ENCODE measurements at places on chromosomes 7 and 10.
A peak's percentile ranks its signal among the peaks of the same experiment; 100 is the strongest.

GRCh38 chr10:49165821-49166483, 22.2 kb downstream of the TMEM273 start:
- no peak for DNase-seq

DNA sequence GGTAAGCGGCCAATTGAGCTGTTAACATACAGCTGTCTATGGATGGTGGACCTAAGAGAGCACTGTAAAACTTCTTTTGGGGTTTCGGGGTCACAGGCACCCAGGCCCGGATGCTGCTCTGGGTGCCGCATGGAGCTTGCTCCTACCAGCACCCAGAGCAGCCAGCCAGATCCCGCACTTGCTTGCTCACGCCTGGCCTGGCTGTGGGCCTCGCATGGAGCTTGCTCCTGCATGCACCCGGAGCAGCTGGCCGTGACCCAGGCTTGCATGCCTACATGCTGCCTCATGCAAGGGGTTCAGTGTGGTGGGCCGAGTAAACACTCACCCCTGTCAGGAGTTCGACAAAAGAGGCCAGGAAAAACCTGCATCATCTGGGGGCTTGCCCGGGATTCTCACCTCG, 896.9 kb downstream of the SORCS1 start:
- no peak for DNase-seq

GRCh38 chr7:102912742-102913141, at the start of gene LRRC17:
LRRC17 (plus strand) TSS chr7:102913000; CDS start chr7:102933914, 20,914 bp downstream.
- no peak for DNase-seq

DNA sequence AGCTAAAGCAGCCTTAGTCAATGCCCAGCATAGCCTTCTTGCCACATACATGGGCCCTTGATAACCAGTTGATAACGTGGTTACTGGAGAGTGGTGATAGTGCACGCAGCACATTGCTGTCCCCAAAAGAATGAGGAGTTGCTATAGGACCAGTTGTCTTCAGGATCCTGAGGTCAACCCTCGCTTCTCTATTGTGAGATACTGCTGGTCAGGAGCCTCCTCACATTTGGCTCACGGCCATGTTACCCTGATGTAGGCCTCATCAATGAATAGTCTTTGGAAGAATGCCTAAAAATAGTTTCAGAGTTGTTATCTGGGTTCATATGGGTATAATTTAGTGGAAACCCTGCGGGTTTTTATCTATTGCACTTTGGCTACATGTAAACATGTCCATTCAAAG, 230.7 kb downstream of the VTI1A start:
- no peak for DNase-seq

GRCh38 chr7:33654676-33655075, 250.7 kb upstream of the BMPER start:
- no peak for DNase-seq

- DNase-seq, result peak; percentile 9
These were observed 65.2 kb upstream of the TM9SF3 start for GRCh38 chr10:96651998-96652431.

- no peak for DNase-seq
These were observed 7.7 kb upstream of the TRUB1 start for GRCh38 chr10:114930320-114930719.

- DNase-seq, result no peak
These were observed 13.9 kb upstream of the AHCYL2 start for GRCh38 chr7:129210989-129211312.

DNA sequence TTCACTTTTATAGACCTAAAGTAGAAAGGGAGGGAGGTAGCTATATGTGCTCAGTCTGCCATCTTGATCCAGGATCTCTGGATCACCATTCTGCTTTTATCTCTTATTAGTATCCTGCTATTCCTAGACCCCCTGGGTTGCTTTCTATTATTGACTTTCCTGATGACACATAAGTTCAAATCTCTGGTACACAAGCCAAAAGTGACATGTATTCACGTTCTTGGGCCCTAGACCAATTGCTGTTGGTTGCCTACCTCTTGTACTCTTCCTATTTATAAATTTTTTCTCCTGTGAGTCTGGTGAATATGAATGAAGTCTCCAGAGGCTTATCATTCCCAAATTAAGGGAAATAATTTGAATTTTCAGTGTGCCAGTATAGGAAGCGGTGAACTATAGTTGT, 56.9 kb downstream of the DNMBP start:
- no peak for DNase-seq

DNA sequence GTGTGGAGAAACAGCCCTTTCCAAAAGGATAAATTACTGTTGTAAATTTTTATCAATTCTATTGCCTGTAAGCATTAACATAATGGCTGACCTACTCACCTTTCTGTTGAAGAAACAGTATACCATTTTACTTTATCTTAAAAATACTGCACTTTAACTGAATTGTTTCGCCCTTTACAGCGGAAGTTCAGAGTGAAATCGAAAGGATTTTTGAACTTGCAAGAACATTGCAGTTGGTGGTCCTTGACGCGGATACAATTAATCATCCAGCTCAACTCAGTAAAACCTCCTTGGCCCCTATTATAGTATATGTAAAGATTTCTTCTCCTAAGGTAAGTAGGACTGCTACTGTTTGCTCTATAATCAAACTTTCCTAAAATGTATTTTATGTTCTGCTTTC, 117.5 kb downstream of the NSUN6 start:
- no peak for DNase-seq

DNA sequence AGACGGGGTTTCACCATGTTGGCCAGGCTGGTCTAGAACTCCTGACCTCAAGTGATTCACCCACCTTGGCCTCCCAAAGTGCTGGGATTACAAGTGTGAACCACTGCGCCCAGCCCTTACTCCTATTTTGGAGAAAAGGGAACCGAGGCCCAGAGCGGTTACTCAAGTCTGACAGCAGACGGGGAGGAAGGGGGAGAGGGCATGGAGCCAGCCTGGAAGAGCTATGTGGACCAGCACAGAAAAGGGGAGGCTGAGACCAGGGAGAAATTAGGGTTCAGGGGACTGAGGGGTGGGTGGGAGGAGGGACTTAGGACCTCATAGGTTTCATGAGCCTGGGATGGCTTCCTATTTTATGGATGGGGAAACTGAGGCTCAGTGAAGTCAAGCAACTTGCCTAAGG, 1.5 kb downstream of the SFRP5 start:
- no peak for DNase-seq

DNA sequence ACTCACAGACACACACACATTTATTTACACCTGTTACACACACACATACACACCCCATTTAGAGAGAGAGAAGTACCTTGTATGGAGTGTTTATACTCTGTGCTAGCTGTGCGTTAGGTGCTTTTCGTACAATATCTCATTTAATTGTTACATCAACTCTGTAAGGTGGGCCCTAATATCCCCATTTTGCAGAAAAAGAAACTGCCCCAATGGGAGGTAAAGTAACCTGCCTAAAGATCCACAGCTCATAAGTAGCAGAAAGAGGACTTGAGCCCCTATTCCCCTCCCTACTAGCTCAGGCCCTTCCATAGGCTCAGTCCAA, 23.8 kb upstream of the RBM20 start:
- DNase-seq, result no peak

GRCh38 chr10:8696746-8697145, 642.3 kb downstream of the GATA3 start:
- DNase-seq, result no peak

DNA sequence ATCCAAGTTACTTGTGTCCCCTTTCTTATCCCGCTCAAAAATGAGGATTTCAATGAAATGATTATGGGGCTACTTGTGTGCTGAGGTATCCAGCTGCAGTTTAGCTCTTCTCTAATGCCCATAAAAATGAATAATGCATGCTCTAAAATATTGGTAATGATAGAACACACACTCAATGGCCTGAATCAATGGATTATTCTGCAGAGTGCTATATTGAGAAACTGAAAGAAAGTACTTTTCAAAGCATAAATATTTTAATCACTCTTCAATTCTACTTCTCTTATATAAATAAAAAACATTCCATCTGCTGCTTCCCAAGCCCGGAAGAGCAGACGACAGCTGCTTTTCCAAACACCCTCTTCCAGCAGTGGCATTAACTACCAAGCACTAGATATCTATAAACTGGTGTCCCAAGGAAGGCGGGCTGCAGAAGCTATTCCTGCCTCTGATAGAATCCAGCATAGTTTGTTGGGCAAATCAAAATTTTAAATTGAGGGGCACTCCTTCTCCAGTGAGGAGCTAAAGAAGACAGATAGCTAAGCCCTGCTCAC, 284.9 kb upstream of the AOAH start:
- DNase-seq, result no peak

DNA sequence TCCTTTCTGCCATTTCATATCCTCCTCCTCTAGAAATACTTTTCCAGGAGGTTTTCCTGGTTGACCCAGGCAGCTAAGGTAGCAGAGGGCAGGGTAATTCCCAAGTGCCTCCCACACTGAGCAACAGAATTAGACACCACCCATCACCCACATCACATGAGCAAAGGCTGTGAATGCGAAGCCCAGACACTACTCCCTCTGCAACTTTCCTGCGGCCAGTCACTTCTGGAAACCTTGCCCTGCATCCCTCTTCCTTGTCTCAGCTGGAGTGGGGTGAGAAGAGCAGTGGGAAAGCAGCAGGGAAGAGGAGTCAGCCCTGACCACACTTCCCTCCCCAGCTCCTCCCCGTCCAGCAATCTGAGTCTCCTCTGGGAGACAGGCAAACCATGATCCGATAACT, 15.2 kb downstream of the TMEM176B start:
- no peak for DNase-seq
